Activated CD8-positive, alpha-beta T cell treated with anti-CD3 and anti-CD28 coated beads, Interleukin-2, amount 10 ng/mL, durations not matched to agents 7 days and 5 days (primary cell): ENCODE measurements at places on chromosomes 3 and 15. TPM values are rescaled to one million over a fixed set of nuclear protein-coding genes. Genes with fewer than 3 reads are reported as not detected.

ACAN gene
- total RNA-seq: not detected

CKMT1B gene
- not detected for total RNA-seq

LRRC34 gene
- 12.0 TPM for total RNA-seq

KNG1 gene
- total RNA-seq: not detected

TUSC7 gene
- not detected for total RNA-seq

GAP43 gene
- not detected for total RNA-seq

SKOR1 gene
- 0.32 TPM for total RNA-seq

ASB14 gene
- not detected for total RNA-seq

- no peak for DNase-seq
These were observed 178.8 kb downstream of the ABHD5 start for GRCh38 chr3:43869491-43869890.

DNA sequence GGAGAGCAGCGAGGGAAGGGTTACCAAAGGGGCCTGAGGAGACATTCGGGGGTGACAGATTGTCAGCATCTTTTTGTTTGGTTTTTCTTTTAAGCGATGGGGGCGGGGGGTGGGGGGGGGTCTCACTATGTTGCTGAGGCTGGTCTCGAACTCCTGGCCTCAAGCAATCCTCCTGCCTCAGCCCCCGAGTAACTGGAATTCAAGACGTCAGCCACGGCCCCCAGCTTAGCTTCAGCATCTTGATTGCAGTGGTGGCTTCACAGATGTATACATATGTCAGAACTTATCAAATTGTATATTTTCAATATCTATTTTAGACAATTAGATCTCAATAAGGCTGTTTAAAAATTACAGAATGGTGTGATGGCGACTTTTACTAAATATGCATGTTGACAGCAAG lies 30.9 kb downstream of the ZDHHC19 start:
- no peak for DNase-seq

GRCh38 chr3:65524584-65524983 lies 514.1 kb downstream of the MAGI1 start:
- DNase-seq: no peak

GRCh38 chr15:41965441-41966413 lies 6.6 kb downstream of the EHD4 start:
- no peak for DNase-seq

GRCh38 chr3:19543212-19543841 lies 390.7 kb downstream of the EFHB start:
- DNase-seq: no peak

DNA sequence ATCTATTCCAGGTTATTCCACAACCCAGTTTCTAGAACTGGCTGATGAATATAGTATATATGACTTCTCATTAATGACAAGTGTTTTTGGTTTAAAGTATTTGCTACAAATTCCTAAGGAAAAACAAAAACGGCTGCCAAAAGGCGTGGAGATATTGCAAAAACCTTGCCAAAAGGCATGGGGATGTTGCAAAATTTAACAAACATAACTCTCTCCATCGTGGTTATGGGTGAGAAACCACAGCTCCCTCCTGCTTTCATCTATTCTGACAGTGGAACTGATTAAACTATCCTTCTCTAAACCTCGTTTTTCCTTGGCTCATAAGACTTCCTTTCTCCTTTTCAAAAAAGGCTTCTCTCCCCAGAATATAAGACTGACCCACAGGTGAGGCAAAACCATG lies 342.0 kb upstream of the PDZRN3 start:
- DNase-seq: no peak

DNA sequence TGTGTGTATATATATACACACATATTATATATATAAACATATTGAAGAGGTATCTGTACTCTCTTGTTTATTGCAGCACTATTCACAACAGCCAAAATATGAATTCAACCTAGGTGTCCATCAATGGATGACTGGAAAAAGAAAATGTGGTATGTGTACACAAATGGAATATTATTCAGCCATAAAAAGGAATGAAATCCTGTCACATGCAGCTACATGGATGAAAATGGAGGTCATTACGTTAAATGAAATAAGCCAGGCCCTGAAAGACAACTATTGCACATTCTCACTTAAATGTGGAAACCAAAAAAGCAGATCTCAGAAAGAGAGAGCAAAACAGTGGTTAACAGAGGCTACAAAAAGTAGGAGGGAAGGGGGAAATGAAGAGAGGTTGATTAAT lies 49.5 kb downstream of the CEP70 start:
- DNase-seq: no peak

DNA sequence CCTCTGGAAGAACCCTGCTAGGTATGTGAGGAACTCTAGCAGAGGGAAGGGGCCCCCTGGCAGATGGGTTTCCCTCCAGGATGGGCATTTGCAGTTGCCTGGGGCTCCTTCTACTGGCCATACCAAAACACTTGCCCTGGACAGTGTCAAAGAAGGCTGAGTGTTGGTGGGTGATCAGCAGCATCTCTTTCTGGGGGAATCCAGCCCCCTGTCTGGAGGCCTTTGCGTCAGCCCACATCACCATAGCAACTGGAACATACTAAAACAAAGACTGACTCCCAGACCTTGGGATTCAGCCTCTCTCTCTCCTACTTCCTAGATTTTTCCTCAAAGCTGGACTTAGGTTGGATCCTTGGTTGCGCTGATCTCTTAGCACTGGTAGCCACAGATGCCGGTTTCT lies 8.1 kb downstream of the CEMIP start:
- no peak for DNase-seq

- no peak for DNase-seq
These were observed 26.4 kb upstream of the MME start for GRCh38 chr3:155053756-155054155.

DNA sequence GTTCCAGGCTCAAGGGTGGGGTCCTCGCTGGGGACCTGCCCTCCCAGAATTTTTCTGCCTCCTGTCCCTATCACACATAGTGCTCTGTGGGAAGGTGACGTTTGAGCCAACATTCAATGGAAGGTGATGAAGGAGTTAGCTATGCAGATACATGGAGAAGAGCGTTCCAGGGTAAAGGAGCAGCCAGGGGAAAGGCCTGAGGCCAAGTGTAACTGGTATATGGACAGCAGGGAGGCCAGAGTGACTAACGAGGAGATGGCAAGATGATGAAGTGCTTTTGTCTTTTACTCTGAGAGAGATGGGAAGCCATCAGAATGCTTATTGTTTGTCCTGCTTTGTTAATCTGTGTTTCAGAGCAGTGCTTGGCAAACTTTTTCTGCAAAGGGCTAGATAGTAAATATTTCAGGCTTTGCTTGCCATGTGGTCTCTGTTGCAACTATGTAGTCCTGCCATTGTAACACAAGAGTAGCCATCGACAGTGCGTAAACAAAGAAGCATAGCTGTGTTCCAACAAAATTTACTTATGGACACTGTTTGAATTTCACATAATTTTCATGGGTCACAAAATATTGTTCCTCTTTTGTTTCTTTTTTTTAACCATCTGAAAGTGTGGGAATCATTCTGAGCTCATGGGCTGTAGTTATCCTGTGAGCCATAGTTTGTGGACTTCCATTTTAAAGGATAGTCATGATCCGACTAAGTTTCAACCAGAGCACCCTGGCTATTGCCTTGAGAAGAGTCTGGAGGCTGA lies 25.8 kb upstream of the PIAS1 start:
- no peak for DNase-seq

DNA sequence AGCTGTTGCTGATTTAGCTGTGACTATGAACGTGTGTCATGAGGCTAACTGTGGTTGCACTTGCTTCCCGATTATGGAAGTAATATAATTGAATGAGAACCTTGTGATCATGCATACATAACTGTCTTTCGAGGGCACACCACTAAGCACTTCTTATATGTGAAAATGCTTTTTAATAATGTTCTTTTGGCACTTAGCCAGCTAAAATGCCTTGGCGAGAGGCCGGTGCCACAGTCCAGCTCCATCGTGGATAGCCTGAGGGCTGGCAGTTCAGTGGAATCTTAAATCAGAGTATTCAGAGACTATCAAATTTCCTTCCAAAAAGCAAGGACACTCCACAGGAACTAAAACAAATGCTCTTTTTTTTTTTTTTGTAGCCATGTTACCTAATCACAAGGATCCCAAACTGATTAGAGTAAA lies 161.6 kb upstream of the FRMD4B start:
- no peak for DNase-seq

GRCh38 chr15:44711743-44712345 lies 527 bp downstream of the B2M start:
- peak; percentile 73 for DNase-seq

DNA sequence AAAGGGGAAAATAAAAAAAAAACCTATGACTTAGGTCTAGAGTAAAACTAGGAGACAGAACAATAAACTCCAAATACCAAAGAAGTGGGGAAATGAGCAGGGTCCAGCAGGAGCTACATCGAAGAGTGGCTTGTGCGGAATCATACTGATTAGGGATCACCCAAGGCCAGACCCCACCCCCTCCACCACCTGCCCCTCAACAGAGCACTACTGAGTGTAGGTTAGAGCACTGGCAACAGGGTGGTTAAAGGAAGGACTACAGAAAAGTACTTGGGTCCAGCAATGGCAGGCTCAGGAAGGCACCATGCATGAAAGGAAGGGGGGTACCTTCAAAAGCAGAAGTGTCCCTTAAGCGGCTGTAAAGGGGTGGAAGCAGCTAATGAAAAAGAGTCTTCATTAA lies 96.2 kb downstream of the UBE3A start:
- DNase-seq: no peak

GRCh38 chr3:52001443-52001974 lies 5.8 kb upstream of the RPL29 start:
- DNase-seq: peak; percentile 92

- DNase-seq: no peak
These were observed 61.6 kb downstream of the TPRG1 start for GRCh38 chr3:189233225-189233858.

GRCh38 chr3:9064850-9065249 lies 101.6 kb upstream of the RAD18 start:
- DNase-seq: no peak

GRCh38 chr15:63818629-63819028 lies 15.1 kb downstream of the HERC1 start:
- DNase-seq: no peak

DNA sequence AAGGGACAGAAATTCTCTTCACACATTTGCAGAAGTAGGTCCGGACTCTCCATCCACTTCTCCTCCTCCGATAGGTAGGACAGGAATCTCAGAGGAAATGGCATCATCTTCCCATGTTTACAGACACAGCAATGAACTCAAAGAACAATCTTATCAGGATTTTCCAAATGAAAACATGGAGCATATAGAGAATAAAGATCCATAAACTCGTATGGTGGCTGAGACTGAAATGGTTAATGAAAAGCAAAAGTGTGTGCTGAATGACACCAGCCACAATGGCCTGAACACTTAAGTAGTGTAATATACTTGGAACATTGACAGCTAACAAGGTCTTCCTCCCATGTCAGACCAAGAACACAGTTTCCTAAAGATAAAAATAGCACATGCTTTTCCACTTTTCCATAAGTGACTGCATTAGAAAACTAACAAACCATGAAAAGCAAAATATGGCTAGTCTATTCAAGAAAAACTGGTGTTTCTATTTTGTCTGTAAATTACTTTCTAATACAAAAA lies 5.8 kb downstream of the CCRL2 start:
- no peak for DNase-seq

DNA sequence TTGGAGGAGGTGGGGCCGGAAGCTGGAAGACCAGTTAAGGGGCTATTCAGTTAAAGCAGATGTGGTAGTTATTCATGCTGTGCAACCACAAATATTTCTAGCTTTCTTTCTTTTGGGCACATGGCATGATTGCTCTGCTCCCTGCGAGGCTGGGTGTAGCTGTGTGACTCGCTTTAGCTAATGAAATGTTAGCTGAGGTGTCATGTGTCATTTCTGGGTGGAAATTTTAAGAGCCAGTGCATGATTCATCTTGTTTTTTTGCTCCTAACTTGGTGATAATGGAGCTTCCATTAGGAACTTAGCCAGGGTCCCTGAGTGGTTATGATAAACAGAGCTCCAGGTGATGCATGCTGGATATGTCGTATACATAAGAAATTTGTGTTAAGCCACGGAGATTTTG lies 300.6 kb downstream of the SATB1 start:
- no peak for DNase-seq

- DNase-seq: no peak
These were observed 28.4 kb upstream of the PIK3CB start for GRCh38 chr3:138862924-138863775.

- DNase-seq: no peak
These were observed 106.1 kb downstream of the MEGF11 start for GRCh38 chr15:66147440-66147839.

GRCh38 chr15:84878504-84878903 lies 6.0 kb upstream of the SLC28A1 start:
- peak; percentile 74 for DNase-seq

DNA sequence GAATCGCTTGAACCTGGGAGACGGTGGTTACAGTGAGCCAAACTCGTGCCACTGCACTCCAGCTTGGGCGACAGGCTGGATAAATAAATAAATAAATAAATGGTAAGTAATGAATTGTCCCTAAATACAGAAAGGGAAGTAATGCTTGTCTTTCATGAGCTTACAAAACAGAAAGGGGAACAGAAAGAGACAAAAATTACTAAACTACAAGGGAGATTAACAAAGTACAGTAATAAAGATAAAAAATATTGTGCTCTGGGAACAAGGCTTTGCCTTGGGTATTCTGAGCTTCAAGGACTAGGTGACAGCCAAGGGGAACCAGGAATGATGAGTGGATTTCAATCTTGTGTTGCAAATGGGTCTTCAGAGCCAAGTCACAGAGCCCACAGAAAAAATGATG lies 9.2 kb upstream of the HLTF start:
- no peak for DNase-seq

DNA sequence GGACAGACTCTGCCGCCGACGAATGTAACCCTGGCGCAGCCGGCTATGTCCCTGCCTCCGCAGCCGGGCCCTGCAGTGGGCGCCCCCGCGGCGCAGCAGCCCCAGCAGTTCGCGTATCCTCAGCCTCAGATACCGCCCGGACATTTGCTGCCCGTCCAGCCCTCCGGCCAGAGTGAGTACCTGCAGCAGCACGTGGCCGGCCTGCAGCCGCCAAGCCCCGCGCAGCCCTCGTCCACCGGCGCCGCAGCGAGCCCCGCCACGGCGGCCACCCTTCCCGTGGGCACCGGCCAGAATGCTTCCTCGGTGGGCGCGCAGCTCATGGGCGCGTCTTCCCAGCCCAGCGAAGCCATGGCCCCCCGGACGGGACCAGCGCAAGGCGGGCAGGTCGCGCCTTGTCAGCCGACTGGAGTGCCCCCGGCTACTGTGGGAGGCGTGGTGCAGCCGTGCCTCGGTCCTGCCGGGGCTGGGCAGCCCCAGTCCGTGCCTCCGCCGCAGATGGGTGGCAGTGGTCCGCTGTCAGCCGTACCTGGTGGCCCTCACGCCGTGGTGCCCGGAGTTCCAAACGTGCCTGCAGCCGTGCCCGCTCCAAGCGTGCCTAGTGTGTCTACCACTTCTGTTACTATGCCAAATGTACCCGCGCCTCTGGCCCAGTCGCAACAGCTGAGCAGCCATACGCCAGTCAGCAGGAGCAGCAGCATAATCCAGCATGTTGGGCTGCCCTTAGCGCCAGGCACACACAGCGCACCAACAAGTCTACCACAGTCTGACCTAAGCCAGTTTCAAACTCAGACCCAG lies 2.4 kb downstream of the TSC22D2 start:
- DNase-seq: peak; percentile 48

DNA sequence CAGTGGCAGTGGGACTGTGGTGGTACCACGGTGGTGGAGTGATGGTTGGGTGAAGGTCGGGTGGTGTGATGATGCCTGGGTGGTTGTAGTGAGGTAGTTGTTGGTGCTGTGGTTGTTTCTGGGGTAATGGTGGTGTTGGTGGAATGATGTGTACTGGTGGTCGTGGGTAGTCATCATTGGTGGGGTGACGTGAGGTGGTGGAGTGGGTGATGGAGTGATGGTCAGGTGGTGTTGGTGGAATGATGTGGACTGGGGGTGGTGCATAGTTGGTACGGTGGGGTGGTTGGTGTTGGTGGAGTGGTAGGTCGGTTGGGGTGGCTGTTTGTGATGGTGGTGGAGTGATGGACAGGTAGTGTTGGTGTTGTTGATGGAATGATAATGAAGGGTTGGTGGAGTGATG lies 87.1 kb downstream of the PDCD6IP start:
- DNase-seq: no peak
